ENCODE measurements at places on chromosomes 16 and 17.

GRCh38 chr17:65064452-65065019 lies 8.0 kb upstream of the GNA13 start:
- DNase-seq: no peak

GRCh38 chr17:4720787-4721186 lies 10.4 kb downstream of the ARRB2 start:
- DNase-seq: no peak

- DNase-seq: no peak
These were observed 289.1 kb downstream of the CA10 start for GRCh38 chr17:51869387-51869786.

DNA sequence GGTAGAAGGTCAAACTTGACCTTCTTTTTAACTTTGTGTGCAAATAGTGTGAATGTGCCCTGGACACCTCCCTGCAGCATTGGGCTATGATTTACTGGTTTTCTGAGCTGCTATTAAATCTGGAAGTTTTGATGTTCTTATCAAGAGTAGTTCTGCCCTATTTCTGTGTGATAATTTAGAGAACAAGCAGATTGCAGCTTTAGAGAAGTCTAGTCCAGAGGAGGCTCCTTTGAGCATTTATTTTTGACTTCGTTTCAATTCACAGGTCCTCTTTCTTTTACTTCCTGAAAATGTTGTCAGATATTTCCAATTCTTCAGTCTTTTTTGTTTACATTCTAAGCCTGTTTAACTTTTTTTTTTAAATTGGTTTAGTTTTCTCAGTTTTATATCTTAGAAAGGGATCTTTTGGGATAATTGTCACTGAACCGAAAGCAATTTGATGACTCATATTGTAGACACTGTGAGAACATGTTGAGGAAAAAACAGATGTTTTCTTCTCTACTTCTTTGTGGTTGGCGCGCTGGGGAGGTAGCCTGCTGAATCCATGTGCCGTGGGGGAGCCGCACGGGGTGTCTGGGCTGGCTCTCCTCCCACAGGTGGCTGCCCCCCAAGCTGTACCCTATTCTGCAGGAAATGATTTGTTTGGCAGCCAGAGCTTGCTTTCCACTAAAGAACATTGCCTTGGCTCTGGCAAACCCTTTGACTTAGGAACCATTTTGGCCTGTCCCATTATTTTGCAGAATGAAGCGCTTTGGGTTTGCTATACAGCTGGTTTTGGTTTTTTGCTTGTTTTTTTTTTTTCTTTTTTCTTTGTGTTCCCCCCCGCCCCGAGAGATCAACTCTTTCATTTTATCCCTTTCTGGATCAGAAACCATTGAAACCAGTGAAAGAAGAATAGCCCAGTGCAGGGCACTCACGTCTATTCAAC lies 53.4 kb downstream of the MFSD11 start:
- no peak for DNase-seq

GRCh38 chr16:28983644-28984043 lies 1.2 kb upstream of the LAT start:
- no peak for DNase-seq

DNA sequence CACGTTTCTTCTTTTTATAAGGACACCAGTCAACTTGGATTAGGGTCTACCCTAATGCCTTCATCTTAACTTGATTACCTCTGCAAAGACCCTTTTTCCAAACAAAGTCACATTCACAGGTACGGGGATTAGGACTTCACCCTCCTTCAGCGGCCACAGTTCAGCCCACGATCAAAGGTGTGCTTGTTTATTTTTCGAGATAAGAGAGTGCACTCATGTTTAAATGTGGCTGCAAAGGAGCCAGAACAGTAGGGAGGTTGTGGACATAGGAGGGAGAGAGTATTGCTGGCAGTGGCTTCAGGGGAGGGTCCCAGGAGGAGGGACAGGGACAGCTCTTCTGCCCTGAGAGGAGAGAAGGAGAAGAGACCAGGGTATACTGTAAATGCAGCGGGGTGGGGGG lies 46.7 kb downstream of the MGAT5B start:
- no peak for DNase-seq

DNA sequence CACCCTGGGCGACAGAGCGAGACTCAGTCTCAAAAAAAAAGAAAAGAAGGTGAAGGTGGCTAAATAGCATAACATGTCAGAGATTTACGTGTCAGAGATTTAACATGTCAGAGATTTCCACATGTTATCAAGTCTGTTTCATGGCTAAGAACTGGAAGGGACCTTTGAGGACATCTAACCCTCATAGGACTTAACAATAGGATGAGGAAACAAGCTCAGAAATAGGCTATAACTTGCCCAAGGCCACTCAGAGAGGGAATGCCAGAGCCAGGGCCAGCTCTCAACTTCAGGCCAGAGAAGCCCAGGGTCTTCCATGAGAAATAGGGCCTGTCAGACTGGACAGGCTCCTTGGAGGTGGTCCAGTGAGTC lies 26.8 kb upstream of the ZNF629 start:
- no peak for DNase-seq

- no peak for DNase-seq
These were observed 134.2 kb upstream of the CIBAR2 start for GRCh38 chr16:85246473-85246872.

DNA sequence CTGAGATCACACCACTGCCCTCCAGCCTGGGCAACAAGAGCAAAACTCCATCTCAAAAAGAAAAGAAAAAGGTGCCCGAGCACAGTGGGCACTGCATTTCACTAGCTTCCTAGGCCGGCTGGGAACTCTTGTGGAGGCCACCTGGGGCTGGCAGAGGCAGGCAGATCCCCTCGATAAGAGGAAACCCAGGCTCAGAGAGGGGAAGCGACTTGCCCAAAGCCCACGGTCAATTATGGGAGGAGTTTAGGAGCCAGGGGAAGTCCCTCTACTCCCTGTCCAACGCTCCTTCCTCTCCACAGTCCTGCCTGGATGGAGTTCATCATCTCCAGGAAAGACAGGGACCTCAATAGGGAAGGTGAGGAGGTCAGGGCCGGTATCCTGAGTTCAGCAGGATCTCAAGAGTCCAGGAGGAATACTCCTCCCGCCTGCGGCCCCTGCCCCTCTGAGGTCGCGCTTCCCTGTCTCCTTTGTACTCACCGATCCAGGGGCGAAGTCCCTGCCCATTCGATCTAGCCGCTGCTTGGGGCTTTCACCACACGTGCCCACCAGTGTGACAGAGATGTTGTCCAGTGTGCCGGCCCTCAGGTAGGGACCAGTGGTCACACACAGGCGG lies 841 bp downstream of the ALOXE3 start:
- no peak for DNase-seq

GRCh38 chr16:78645657-78646056 lies 546.2 kb downstream of the WWOX start:
- no peak for DNase-seq

GRCh38 chr16:66382171-66382965 lies 15.9 kb downstream of the CDH5 start:
- DNase-seq: no peak

- no peak for DNase-seq
These were observed 4.9 kb downstream of the INO80E start for GRCh38 chr16:30000735-30001631.

GRCh38 chr17:49217651-49218413 lies 7.3 kb downstream of the ABI3 start:
- peak; percentile 79 for DNase-seq

- DNase-seq: no peak
These were observed 57.8 kb downstream of the ENGASE start for GRCh38 chr17:79132271-79133064.

GRCh38 chr17:1473170-1473569 lies 17.1 kb upstream of the CRK start:
- no peak for DNase-seq

DNA sequence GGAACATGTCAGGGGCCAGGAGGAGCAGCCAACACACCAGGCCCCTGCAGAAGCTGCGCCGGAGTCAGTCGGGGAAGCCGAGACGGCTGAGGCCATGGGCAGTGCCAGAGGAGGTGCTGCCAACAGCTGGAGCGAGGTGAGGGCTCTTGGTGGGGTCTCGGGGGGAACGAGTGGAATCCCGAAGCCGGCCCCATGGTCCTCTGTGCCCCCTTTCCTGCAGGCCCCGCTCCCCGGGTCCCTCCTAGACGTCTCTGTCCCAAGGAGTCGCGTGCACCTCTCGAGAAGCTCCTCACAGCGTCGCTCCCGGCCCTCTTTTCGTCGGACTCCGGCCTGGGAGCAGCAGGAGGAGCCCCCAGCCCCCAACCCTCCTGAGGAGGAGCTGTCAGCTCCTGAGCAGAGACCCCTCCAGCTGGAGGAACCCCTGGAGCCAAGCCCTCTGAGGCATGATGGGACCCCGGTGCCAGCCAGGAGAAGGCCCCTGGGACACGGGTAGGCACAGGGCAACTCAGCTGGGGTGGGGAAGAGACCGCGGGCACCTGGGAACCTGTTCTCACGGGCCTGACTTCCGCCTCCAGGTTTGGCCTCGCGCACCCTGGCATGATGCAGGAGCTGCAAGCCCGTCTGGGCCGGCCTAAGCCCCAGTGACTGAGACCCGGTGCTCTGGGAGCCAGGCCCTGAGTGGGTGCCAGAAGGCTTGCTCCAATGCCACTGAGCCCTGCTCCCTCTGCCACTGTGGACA lies 3.6 kb downstream of the APOBR start:
- DNase-seq: no peak

DNA sequence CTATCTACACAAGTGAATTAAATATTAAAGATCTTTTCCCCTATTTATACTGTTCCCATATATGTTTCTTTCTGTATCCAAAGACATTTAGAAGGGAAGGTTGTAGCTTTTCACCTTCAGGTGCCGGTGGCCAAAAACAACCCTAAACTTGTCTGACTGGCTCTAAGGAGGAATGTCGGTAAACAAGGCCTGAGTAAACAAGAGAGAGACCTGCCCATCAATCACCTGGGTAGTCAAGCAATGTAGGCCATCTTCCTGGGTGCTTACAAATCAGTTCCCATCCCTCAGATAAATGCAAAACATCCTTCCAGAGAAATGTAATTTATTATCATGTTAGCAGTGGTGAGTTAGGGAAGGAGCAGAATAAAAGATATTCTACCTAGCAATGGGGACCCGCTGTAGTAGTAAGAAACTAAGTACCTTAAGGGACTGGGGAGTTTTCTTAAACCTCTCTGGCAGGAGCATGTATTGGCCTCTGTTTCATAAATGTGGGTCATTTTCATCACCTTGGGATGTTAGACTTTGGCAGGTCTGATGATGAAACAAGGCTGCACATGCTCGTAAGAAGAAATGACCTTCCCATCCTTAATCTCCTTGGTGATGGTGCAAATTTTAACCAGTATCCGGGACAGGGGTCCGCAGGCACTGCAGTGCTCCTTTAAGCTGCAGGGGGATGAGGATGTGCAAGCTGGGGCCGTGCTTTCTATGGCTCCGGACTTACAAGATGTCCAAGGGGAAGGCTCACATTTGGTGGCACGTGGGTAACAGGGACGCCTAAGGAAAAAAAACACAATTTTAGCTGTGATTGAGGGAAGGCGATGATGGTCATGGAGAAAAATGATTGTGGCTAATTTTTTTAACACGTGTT lies 8.4 kb downstream of the KRT39 start:
- DNase-seq: no peak

- DNase-seq: no peak
These were observed 939 bp downstream of the CORO6 start for GRCh38 chr17:29621751-29622194.

- DNase-seq: no peak
These were observed 13.4 kb downstream of the RBBP6 start for GRCh38 chr16:24552705-24553246.

DNA sequence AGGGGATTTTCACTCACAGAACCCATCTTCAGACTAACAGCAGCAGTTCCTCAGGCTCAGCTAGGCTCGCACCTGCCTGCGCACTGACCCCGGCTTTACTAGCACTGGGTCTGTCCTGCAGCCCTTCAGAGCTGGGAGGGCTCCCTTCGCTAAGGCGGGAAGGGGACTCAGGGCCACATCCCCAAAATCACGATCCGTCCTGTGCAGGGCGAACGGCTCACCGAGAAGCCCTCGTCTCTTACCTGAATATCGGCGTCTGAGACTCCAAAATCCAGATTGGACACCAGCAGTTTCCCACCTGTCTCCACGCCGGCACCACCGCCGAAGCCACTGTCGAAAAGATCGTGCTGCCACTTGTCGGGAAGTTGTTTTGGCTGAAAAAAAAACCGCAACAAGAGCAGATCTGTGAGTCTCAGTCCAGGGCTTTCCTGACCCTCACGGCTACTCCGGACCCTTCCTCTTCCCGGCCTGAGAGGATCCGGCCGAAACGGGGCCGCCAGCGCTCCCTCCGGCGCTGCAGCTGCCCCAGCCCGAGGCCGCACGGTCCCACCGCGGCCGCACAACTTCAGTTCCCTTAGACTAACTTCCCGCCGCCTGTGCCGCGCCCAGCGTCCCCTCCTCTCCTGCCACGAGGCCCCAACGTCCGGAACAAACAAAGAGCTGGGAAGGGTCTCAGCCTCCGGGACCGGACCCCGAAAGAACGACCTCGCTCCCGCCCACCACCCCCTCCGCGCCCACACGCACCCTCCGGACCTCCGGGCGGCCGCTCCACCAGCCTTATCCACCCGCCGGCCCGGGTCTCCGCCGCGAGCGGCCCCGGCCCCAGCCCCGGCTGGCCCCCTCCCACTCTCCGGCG lies 711 bp downstream of the ALYREF start:
- DNase-seq: no peak

GRCh38 chr17:2929881-2930533 lies 133.4 kb downstream of the OR1D5 start:
- no peak for DNase-seq

- no peak for DNase-seq
These were observed 156.0 kb downstream of the GSG1L start for GRCh38 chr16:27907457-27907972.

DNA sequence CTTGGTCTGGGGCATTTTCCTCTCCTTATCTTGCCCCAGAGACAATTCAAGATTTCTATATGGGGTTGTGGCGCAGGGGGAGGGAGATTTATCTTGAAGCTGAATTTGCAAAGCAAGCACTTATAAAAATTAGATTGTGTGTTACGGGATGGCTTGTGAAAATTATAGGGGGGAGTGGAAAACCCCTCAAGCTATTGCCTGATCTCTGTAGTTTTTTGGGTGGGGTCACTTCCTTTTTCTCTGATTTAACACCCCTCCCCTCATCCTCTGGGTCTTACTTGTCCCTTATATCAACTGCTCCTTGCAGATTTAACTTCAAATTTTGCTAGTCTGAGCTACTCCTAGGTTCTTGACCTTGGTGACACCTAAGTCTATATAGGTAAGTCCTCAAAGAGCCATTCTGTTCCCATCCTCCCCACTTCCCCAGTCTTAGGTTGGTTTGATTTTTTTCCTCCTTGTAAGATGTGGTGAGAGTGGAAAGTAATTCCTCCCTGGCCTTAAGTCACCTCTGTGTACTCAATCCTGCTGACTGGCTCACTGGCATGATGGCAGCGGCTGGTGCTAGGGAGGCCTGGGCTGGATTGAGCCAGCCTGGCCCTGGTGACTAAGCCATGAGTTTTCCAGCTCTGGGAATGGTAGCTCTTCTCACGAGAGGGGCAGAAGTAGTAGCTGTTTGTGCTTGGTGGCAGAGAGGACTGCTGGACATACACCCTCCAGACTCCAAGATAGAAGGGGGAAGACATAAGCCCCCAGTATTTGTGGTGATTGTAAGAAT lies 2.3 kb downstream of the ARL4D start:
- DNase-seq: no peak

- no peak for DNase-seq
These were observed 13.3 kb downstream of the MIS12 start for GRCh38 chr17:5499476-5500231.
